ENCODE measurements at places on chromosomes 12 and 14.
A peak's percentile ranks its signal among the peaks of the same experiment; 100 is the strongest.

- DNase-seq, result no peak
Observed at GRCh38 chr14:104530646-104531045, 48.9 kb upstream of the C14orf180 start.

GRCh38 chr12:116263844-116264243 is 13.6 kb downstream of the MED13L start:
- peak; percentile 23 for DNase-seq

DNA sequence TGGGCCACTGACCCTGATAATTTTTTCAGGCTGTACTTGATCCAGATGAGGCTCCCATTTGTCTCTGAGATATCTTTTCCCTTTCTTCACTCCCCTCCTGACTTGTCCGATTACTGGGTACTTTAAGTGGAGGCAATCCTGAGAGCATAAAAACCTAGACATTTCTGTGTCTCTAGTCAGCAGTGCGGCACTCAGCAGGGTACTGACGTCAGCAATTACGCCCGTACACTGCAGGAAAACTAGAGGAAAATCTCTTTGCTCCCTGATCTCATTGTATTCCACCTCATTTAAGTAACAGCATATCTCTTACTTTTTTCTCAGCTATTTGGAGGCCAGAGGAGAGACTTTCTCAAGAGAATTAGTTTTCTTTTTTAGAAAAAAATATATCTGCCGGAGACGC is 315.5 kb upstream of the OR4E1 start:
- DNase-seq, result no peak

DNA sequence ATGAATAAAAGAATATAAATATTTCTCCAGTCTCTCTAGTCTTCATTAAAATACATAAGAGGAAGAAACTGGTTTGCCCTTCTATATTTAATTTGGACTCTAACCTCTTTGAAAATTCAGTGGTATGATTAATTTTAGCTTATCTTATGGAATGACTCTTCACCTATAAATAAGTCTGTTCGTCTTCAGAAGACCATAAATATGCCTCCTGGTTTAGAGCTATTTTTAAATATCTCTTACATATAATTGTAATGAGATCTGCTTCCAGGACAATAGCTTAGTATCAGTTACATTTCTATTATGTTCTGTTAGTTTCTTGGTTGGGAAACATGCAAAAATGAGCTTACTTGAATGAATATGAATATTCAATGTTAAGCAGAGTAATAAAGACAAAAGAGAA is 257.5 kb upstream of the HMGA2 start:
- DNase-seq, result no peak

DNA sequence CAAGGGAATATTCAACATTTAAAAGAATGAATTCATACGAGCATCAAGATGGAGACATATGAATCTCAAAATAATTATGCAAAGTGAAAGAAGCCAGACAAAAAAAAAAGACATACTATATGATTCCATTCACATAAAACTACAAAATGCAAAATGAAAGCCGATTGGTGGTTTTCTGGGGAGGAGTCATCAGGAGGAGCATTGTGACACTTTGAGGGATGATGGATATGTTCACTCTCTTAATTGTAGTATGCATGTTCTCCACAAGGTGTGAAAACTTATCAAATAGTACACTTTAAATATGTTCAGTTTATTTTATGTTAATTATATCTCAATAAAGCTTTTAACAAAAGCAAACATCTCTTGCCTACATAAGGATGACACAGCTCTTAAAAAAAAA is 13.5 kb downstream of the OLR1 start:
- no peak for DNase-seq

DNA sequence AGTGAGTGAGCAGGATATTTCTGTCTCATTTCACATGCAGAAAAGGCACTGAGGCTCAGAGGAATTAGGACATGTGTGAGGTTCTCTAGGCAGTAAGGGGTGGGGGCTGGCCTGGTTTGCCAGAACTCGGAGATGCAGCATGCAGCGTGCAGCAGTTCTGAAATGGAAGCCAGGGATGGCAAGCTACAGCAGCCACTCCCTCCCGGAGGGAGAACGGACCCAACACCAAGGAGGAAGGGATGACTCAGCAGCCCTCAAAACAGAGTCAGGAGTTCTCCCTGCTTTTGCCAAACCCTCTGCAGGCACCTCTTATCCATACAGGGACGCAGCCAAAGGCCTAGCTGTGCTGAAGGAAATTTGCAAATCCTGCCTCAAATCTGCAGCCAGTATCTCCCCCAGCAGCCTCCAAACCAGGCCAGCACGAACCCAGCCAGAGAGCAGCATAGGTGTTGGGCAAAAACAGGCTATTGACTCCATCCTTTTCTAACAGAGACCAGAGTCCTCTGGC is 10.3 kb upstream of the SERPINA3 start:
- no peak for DNase-seq

DNA sequence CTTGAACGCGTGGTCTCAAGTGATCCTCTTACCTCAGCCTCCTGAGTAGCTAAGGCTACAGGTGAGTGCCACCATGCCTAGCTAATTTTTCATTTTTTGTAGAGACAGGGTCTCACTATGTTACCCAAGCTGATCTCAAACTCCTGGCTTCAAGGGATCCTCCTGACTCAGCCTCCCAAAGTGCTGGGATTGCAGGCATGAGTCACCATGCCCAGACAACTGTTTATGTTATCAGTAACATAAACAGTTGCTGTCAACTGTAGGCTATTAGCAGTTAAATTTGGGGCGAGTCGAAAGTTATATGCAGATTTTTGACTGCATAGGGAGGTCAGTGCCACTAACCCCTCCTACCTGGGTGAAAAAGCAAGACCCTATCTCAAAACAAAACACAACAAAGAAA is 26.2 kb upstream of the LRRK2 start:
- DNase-seq, result no peak

- no peak for DNase-seq
Observed at GRCh38 chr12:105944628-105945027, 194.1 kb downstream of the NUAK1 start.

- no peak for DNase-seq
Observed at GRCh38 chr14:91298576-91298975, 54.1 kb upstream of the GPR68 start.

- no peak for DNase-seq
Observed at GRCh38 chr14:97218691-97219430, 421.7 kb downstream of the VRK1 start.

- DNase-seq, result no peak
Observed at GRCh38 chr12:131003716-131004045, 50.0 kb downstream of the ADGRD1 start.

- DNase-seq, result peak; percentile 37
Observed at GRCh38 chr12:18811273-18811672, 73.4 kb downstream of the CAPZA3 start.

DNA sequence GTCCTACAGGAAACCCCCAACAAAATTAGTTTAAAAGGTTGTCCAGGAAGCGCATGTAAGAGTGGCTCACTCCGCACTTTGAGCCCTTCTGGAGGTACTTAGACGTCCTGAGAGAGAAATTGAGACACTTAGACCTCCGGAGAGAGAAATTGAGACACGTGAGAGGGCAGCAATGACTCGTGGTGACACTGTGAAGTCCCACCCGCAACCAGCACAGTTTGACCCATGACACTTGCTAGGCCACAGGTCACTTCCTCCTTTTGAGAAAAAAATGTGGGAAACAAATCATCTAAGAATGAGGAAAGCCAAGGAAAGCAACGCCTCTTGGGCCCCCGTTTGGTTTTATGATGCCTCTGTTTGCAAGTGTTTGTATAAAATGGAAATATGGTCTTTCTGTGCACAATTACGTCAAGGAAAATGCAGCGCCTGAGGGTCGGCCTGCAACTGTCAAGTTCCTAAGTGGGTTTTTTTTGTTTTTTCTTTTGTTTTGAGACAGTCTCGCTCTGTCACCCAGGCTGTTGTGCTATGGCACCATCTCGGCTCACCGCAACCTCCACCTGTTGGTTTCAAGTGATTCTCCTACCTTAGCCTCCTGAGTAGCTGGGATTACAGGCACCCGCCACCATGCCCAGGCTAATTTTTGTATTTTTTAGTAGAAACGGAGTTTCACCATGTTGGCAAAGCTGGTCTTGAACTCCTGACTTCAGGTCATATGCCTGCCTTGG is 13.6 kb upstream of the CDCA4 start:
- no peak for DNase-seq

DNA sequence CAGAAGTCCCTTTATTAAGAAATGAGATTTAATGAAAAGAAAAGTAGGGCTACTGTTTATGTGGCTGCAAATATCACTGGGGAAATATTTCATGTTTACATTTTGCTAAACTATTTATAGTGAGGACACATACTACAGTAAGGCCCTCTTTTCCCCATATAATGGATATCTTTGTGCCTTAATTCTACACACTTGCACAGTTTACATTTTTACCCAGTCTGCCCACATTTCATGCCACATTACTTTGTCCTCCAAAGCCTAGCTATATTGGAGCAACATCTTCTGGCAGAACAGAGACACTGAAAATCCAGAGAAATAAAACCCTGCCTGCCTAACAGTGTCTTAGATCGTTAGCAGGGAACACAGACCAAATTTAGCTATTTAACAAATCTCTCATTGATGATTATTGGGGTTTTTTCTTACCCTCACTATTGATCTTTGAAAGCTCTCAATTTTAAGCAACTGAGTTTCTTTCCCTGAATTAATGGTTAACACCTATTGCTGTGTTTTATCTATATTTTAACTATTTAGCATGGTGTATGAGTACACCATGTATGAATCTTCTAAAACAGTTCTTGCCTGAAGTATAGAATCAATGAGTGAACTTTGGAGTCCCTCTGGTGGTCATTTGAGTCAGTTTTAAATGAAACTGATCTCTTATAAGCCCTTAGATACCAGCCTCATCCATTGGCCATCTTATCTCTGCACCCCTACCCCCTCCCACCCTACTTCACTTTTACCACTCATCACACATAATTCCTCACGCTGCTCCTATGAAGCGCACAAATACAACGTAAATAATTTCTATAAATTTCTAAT is 170.2 kb downstream of the BCAT1 start:
- peak; percentile 17 for DNase-seq

DNA sequence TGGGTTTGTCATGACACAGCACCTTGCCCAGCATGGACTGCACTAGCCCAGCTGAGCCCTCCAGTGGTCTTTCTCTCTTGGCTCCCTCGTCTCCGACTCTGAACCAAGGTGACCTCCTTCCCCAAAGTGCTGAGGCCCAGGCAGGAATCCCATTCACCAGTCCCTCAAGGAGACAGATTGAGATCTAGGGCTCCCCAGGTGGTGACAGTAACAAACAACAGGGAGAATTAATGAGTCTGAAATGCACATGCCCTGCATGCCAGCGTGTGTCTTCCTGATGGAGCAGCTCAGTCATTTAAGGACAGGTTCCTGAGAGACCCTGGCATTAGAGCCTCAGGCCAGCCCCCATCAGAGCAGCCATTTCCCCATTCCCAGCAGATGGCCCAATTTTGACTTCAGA is 51.4 kb upstream of the OAS1 start:
- DNase-seq, result peak; percentile 3

DNA sequence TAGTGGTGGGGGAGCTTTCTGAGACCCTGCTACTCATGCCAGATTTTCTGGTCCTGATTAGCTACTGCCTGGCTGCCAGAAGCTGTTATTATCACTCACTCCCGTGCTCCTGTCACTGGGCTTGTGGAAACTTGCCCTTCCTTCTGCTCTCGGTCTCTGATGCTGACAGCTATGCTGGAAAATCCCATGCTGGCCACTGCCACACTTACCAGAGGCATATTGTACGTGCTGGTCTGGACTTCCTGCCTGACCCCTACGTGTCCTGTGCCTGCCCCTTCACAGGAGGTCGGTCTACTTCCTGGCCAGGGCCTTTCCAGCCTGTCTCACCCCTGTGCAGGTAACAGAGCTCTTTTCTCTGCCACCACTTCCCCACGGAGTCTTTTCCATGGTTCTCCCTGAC is 149.4 kb upstream of the PLEKHG7 start:
- no peak for DNase-seq

DNA sequence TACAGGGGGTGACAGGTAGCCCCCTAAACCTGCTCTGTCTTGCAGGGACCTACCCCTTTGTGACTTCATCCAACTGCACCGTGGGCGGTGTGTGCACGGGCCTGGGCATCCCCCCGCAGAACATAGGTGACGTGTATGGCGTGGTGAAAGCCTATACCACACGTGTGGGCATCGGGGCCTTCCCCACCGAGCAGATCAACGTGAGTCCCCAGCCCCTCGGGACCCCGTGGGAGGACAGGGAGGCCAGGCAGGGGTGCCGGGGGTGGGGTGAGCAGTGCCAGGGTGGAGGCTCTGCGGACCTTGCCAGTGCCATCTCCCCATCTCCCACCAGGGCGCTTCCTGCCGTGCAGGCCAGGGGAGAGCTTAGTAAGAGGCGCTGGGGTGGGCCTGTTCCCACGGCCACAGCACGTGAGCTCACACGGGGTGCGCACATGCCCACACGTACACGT is 11.1 kb upstream of the SIVA1 start:
- no peak for DNase-seq

DNA sequence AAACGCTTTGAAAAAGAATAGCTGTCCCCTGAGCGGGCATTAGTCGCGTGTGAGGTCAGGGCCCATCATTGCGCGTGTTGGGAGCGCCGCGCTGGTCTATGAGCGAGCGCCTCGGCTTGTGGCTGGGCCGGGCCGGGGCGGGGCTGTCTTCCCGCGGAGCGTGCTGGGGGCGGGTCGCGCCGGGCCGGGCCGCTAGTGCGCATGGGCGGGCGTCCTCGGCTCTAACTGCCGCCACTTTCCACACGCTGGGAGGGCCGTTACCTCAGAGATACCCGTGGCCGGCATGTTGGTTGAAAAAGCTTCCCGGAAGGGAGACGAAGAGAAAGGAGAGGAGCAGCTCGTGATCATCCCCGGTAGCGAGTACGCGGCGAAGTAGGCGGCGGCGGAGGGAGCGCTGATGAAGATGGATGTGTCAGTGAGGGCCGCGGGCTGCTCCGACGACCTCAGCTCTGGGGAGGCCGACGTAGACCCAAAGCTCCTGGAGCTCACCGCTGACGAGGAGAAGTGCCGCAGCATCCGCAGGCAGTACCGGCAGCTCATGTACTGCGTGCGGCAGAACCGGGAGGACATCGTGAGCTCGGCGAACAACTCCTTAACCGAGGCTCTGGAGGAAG is at the start of gene EID3:
Gene EID3 (plus strand): TSS at position 202 of the 614 bp plus-strand sequence. CDS start 196 bp downstream, at position 398.
- DNase-seq, result no peak
